ENCODE measurements at places on chromosomes 5 and 9.

DNA sequence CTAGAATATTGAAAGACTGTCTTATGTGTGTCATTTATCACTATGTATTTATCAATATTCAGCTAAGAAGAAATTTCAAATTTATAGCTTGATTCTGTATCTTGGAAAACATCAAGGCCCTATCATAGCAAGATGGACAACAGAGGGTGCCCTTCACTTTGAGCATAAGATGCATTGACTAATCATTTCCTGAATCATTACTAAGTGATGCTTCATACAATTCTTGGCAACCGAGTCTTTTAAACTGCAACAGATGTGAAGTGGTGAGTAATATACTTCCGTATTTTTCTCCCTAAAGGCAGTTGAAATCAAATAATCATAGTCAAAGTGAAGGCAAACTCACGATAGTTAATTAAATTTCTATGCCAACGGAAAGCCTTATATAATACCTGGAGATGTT is 318.6 kb upstream of the RGMB start:
- peak; percentile 95 for DNase-seq

DNA sequence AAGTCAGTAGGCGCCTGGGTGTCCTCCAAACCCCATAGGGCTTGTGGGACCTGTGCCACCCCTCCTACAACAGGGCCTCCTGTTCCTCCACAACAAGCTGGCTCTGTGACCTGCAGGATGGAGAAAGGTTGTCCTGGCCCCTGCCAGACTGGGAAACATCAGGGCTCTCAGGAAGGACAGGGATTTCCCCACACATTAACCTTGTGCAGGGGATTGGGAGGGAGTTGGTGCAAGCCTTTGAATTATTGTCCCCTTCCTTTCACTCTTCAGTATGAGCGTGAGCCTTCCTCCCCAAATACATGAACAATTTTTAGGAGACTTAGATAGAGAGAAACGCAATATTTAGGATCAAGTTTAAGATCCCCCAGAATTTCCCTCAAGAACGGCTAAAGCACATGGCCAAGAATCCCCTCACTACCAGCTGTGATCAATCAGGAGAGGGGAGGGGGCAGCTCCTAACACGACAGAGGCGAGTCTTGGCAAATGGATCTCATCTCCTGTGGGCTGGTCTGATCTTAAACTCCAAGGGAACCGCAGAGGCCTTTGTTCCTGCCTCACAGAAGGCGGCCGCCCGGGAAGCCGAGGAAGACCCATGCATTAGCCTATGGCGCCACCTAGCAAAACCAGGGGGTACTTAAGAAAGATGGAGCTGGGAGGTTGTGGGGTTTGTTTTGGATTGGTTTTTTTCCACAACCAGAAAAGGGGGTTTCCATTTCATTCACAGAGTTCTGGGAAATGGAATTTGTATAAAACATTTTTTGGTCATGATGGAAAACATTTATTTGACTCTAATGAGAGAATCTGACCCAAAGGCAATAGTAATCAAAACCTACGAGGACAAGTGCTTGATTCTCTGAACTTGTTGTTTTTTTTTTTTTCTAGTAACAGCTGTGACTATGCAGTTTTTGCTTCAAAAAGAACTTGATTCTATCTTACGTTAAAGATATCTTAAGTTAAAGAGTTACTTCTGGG is 36.1 kb upstream of the OSMR start:
- DNase-seq, result peak; percentile 82

GRCh38 chr5:96725257-96725656 is 63.1 kb downstream of the CAST start:
- DNase-seq, result no peak

DNA sequence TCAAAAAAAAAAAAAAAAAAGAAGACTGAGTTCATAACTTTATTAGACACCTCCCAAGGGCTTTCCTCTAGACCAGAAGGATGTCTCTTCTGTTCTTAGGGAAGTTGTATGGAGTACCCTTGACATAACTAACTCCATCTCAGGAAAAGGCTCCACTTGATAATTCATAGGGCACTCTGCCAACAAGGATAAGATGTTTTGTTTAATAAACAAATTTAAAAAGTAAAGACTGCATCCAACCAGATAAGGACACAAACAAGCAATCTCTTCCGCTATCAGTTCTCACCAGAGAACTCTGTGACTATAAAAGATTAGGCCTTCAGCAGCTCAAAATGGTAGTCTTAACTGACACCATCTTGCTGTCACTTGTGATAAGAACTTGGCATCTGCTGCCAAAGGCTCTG is 65.8 kb downstream of the SFXN1 start:
- no peak for DNase-seq

- DNase-seq, result peak; percentile 99
Measured at GRCh38 chr5:179265514-179266290, 79.6 kb downstream of the ADAMTS2 start.

DNA sequence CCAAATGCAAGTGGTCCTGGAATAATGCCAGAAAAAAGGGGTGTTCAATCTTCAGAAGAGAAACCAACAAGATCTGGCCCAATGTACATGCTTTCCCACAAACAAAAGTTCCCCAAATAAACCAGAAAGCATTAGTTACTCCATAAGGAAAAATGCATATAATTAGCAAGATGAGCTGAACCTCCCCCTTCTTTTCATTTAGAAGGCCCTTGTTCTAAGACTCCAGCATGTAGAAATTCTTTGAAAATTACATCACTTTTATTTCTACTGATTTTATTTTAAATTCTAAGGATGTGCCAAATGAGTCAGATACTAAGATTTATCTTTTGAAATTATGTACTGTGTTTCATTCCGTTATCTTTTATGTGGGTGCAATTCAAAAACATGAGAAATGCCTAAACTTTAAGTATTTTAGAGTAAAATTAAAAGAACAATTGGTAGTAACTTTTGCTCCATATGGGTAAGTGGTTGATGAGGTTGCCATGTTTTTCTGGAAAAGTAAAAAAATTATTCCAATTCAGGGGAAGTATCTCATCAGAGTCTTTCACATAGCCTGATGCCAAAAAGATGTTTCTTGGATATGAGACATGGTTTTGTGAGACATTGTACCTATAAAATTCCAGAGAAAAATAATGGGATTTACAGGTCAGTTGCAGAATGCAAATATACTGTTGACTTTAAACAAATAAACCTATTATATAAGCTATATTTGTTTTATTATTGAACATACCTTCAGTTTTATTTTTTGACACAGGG is 106.5 kb upstream of the CCDC112 start:
- DNase-seq, result no peak

DNA sequence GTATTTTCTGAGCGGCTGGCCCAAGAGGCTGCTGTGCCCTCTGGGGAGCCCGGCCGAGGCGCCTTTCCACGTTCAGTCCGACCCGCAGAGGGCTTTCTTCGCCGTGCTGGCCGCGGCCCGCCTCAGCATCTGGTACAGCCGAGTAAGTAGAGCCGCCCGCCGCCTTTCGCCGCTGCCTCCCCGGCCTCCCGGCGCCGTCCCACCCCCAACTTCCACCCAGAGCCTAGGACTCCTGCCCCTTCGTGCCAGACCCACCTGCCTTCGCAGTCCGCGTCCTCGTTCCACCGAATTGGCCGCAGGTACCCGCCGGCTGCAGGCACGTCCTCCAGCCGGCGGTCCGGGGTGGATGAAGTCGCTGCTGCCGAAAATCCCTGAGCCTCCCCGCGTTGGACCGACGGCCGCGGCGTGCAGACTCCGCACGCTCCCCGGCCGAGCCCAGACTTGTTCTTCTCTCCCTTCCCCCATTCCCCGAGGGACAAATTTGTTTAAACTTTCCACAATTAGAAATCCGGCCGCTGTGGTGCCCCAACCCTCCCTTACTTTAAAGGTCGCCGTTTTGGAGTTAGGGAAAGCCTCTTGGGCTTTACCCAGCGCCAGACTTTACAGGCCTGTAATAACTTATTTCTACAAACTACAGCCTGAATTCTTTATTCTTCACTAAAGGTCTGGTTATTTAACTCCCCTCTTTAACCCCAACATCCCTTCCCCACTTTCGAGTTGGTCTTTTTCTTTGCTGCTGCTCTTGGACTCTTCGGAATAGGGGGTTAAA is 589 bp downstream of the RIC1 start:
- DNase-seq, result peak; percentile 27

GRCh38 chr9:90698871-90699440 is 56.3 kb upstream of the DIRAS2 start:
- DNase-seq, result no peak

- no peak for DNase-seq
Measured at GRCh38 chr5:149412783-149413476, 33.8 kb upstream of the IL17B start.

- DNase-seq, result no peak
Measured at GRCh38 chr5:127280491-127281220, 9.9 kb upstream of the MEGF10 start.

- no peak for DNase-seq
Measured at GRCh38 chr5:75021219-75021618, 31.1 kb downstream of the GCNT4 start.

GRCh38 chr5:147565524-147565923 is 55.7 kb upstream of the DPYSL3 start:
- peak; percentile 20 for DNase-seq

DNA sequence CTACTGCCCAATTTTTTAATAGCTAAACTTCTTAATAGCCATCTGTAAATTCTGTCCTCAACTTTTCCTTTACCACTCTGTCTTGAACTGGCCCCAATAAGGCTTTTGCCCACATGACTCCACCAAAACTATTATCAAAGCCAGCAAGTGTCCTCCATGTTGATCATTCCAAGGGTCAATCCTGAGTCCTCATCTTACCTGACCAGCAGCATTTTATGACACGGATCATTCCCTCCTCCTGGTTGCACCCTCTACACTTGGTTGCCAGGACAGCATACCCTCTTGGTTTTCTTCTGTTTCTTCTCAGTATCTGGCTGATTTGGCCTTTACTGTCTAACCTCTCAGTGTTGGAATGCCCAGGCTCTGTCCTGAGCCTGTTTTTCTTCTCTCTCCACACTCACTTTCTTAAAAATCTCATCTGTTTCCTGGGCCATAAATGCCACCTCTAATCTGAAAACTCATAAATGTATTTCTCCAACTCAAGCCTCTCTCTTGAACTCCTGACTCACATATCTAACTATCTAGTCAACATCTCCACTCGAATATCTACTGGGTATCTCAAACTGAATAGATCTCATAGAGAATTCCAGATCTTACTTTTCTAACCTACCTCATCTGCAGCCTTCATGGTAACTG is 40.0 kb upstream of the CDC42SE2 start:
- no peak for DNase-seq

- no peak for DNase-seq
Measured at GRCh38 chr5:107513337-107514085, 157.2 kb downstream of the EFNA5 start.

GRCh38 chr5:161713042-161713441 is 27.5 kb downstream of the GABRA6 start:
- DNase-seq, result no peak

- DNase-seq, result no peak
Measured at GRCh38 chr5:73373814-73374510, 74.6 kb downstream of the FOXD1 start.

- DNase-seq, result no peak
Measured at GRCh38 chr9:133153227-133154096, 10.3 kb downstream of the GBGT1 start.

- DNase-seq, result no peak
Measured at GRCh38 chr5:142432961-142433360, 108.1 kb upstream of the SPRY4 start.

DNA sequence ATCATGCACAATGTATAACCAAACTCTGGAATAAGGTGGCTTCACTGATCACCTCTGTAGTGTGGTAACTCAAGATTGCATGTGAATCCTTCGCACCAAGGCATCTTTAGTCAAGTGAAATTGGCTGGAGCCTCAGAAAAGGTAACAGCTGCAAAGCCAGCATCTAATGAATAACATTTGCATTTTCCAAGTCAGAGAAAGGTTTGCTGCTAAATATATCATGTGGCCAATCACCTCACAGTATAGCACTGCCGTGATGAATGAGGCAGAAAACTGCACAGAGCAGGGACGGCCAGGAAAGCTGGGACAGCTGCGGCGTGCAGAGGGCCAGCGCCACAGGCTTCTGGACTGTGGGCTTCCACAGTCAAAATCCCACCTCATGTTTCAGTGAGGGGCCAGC is 18.5 kb downstream of the MRPS27 start:
- DNase-seq, result no peak

DNA sequence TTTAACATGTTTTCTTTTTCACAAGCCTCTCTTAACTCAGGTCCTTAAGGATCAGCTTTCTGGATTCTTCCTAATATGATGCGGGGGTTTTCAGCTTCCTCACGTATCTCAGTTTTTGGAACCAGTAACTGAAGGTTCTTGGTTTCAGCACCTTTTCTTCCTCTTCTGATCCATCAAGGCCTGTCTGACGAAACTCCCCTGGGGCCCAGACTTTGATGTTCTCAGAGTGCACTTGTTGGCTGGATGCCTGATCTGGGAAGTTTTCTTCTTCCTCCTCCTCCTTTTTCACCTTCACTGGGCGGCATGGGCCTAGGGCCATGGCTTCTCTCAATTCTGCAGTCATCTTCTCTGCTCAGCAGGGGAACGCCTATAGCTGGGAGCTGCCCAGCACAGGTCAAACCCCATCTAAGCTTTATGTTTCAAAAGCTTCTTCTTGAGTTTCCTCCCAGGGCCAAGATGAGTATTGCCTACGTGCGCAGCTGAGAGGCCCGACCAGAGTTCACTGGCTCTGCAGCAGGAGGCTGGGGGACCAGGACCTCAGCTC is 44.8 kb downstream of the GHR start:
- DNase-seq, result no peak

GRCh38 chr9:129752900-129753729 is at the start of gene PTGES:
Gene PTGES (minus strand): TSS chr9:129753042. CDS start chr9:129753012, 30 bp downstream.
- peak; percentile 79 for DNase-seq

DNA sequence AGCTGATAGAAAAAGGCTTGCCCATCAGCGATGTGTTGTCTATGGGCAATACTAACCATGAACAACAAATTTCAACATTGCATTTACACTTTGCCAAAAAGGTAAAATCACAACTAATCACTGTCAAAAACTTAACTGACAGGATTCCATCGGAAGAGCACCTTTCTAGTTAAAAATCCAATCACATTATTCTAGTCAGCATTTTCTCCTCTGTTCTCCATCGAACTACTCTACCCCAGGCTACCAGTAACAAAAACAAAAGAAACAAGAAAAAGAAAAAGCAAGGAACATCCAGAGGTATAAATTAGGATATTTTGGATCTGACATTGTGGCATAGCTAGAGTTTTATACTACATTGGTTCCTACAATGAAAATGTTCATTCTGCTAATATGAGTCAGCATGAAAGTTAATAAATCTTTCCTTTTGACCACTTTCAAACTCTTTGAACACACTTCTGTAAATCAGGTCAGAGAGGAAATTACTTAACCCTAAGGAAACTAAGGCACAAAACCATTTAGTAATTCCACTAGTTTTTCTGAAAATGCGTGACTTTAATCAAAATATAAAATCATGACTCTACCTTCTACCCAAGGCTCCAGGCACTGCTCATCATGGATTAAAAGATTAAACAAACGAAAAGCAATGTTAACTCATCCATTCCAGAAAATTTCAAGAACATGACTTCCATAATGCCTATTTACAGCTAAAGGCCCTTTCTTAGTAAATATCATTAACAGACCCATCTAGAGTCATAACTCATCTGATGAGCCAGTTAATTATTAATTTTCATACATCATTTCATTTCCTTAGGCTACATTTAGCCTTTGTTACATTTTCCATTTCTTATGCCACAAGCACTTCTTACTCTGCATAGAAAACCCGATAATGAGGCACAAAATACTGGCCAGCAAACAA is 10.2 kb downstream of the GLIS3 start:
- no peak for DNase-seq

GRCh38 chr9:112174965-112175795 is at the start of gene SUSD1:
Gene SUSD1 (minus strand): TSS chr9:112175297. CDS start chr9:112175235, 62 bp downstream.
- DNase-seq, result no peak

Data from stromal cell of bone marrow (primary cell).